Left forelimb (tissue), 1 donor: ENCODE measurements at places on chromosomes 5 and 9.

- DNase-seq = no peak
Observed at GRCh38 chr5:77630114-77630680, 8.3 kb downstream of the OTP start.

GRCh38 chr9:21653091-21653490, 149.3 kb upstream of the MTAP start:
- no peak for DNase-seq

GRCh38 chr5:91038180-91038808, 344.8 kb downstream of the ARRDC3 start:
- DNase-seq = no peak

DNA sequence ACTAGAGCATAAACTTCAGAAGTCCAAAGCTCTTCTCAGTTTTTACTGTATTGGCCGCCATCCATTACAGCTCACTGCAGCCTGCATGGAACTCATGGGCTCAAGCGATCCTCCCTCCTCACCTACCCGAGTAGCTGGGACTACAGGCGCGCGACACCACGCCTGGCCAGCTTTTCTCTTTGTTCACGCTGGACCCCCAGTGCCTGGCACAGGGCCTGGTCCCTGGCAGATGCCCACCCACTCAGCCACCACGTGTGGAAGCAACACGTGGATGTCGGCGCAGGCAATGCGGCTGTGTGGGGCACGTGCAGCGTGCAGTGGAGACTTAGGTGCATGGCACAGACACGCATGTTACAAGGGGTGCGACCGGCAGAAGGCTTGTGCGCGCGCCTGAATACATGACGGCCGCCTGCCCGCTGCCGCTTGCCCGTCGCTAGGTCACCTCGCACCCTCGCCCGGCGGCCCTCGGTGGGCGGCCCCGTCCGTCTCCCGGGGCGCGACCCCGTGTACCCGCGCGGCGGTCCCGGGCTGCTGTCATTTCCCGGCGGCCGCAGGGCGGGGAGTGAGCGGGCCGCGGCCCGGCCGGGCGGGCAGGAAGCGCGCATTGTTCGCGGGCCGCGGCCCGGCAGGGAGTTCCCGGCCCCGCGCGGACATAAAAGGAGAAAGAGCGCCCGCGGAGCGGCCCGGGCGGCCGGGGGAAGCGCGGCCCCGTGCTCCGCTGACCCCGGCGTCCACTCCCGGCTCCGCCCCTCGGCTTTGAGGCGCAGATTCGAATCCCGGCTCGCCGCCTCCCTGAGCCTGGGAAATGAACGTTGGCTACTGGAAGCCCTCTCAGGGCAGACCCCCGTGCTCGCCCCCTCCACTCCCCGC, 24.1 kb upstream of the PTGS1 start:
- no peak for DNase-seq

- DNase-seq = no peak
Observed at GRCh38 chr5:116848954-116849581, 274.4 kb upstream of the SEMA6A start.

GRCh38 chr9:94861589-94862272, 135.2 kb downstream of the AOPEP start:
- no peak for DNase-seq

DNA sequence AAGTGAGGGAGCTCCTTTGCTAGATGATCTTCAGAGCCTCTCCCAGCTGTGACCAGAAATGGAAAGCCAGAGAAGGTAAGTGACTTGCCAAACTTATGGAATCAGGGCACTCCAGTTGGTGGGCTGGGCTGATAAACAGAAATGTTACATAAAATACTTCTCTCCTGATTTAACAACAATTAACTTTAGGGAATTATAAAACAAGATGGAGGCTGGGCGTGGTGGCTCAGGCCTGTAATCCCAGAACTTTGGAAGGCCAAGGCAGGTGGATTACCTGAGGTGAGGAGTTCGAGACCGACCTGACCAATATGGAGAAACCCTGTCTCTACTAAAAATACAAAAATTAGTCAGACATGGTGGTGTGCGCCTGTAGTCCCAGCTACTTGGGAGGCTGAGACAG, 899 bp upstream of the MED10 start:
- no peak for DNase-seq
